ENCODE measurements at places on chromosomes 16 and 17. TPM values are rescaled to one million over a fixed set of nuclear protein-coding genes. Genes with fewer than 3 reads are reported as not detected.

Gene HASPIN
- total RNA-seq, result 5.2 TPM

Gene MYO1C
- total RNA-seq, result 73.6 TPM

Gene GSPT1
- total RNA-seq, result 99.1 TPM

Gene FBXL16
- total RNA-seq, result 4.3 TPM

DNA sequence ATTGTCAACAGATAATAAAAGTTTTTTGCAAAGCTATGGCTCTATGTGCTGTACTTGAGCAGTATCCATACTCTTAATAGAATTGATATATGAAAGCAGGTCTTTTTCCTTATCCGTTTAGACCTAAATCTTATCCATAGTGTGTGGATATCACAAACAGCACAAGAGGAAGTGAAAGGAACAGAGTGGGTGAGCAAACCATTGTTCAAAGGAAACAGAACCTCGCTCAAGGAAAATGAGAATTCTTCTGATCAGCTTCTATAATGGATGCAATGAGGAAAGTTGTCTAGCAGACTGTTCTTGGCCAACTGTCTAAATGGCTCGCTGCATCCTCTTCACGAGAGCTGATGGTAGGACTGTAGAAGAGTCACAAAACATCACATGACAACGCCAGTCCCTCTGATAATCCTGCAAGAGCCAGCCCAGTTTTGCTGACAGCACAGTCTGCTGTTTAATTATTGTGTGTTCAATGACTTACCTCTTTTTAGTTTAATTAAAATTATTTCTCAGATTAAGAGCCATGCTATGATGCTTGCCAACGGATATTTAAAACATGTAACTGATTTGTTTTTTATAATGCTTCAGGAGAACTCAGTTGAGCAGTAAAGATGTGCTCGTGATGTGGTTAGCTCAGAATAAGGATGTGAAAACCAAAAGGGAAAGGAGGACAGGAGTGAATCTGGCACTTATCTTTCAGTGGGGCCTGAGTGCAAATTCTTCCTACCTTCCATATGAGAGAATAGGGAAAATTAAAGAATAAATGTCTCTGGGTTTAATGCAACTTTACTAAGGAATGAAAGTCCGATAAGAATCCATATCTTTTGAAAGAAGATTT is 38.5 kb downstream of the WWOX start:
- H3K27me3 ChIP-seq, result no peaks in the 10 kb centered on the region
- H3K4me3 ChIP-seq, result no peak overlapping the region
- no peak overlapping the region for H3K27ac ChIP-seq

GRCh38 chr17:1563786-1564613 is 1.4 kb upstream of the PITPNA start:
- H3K4me3 ChIP-seq, result peak overlapping the region; percentile 84
- peaks cover 3% of the 10 kb centered on the region for H3K36me3 ChIP-seq
- peak overlapping the region; percentile 85 for H3K27ac ChIP-seq
- peaks cover 28% of the 10 kb centered on the region for H3K4me1 ChIP-seq
- no peak for DNase-seq

DNA sequence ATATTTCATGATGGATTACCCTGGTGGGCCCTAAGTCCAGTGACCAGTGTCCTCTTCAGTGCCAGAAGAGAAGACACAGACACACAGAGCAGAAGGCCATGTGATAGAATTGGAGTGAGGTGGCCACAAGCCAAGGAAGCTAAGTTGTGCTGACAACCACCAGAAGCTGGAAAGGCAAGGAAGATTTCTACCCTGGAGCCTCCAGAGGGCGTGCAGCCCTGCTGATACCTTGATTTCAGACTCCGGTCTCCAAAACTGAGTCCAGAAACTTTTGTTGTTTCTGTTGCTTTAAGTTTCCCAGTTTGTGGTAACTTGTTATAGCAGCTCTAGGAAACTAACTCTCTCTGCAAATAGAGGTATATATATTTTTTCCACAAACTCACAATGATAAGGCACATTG is 396.6 kb upstream of the ASIC2 start:
- no peak overlapping the region for H3K4me3 ChIP-seq
- no peaks in the 10 kb centered on the region for H3K36me3 ChIP-seq
- DNase-seq, result no peak

DNA sequence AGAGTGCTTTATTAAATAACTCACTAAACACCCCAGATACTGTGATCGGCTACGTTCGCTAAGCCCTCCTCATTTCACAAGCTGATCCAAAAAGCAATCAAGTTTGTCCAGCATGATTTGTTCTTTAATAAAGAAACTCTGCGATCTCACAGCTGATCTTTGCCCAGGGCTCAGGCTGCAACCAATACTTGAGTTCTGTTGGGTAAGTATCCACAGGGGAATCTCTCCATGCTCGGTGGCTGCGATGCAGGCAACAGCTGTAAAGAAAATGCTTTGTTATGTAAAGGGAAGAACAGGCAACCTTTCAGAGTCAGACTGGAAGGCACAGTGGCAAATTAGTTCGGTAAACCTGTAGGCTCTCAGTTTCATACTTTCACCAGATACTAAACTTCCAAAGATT is 67.5 kb downstream of the SHISA6 start:
- H3K4me1 ChIP-seq, result no peaks in the 10 kb centered on the region
- no peak overlapping the region for H3K4me3 ChIP-seq
- H3K27me3 ChIP-seq, result peaks cover 7% of the 10 kb centered on the region
- no peaks in the 10 kb centered on the region for H3K36me3 ChIP-seq
- H3K27ac ChIP-seq, result no peak overlapping the region

DNA sequence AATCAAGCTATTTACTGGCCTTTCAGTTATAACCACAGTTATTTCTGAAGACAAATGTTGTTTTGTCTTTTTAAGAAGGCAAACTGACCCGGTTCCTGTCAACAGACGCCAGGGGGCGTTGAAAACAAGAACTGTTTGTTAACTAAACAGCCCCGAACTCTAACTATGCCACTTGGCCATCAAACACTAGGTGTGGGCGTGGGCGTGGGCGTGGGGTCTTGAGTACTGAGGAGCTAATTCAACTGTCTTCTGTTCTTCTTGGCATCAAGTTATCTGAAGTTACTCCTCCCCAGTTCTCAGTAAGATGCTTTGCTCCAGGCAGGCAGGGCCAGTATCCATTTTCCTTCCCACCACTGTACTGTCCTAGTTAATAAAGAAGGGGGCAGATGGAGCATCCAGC is 63.3 kb upstream of the MTMR4 start:
- H3K36me3 ChIP-seq, result no peaks in the 10 kb centered on the region
- H3K4me1 ChIP-seq, result no peaks in the 10 kb centered on the region
- H3K27me3 ChIP-seq, result no peaks in the 10 kb centered on the region
- DNase-seq, result no peak

Measured in type B pancreatic cell (in vitro differentiated cells).